ENCODE measurements at places on chromosomes 16 and 17. TPM values are rescaled to one million over a fixed set of nuclear protein-coding genes. Genes with fewer than 3 reads are reported as not detected.
A peak's percentile ranks its signal among the peaks of the same experiment; 100 is the strongest.

The MT2A gene
- polyA plus RNA-seq = 299 TPM

GRCh38 chr16:17451843-17452242 is 18.9 kb downstream of the XYLT1 start:
- peaks cover 2% of the 10 kb centered on the region for H3K36me3 ChIP-seq
- peak overlapping the region; percentile 44 for H3K27ac ChIP-seq
- DNase-seq = no peak
- no peaks in the 10 kb centered on the region for H3K27me3 ChIP-seq

The WWP2 gene
- 36.9 TPM for polyA plus RNA-seq

The KIAA0513 gene
- 1.5 TPM for polyA plus RNA-seq

DNA sequence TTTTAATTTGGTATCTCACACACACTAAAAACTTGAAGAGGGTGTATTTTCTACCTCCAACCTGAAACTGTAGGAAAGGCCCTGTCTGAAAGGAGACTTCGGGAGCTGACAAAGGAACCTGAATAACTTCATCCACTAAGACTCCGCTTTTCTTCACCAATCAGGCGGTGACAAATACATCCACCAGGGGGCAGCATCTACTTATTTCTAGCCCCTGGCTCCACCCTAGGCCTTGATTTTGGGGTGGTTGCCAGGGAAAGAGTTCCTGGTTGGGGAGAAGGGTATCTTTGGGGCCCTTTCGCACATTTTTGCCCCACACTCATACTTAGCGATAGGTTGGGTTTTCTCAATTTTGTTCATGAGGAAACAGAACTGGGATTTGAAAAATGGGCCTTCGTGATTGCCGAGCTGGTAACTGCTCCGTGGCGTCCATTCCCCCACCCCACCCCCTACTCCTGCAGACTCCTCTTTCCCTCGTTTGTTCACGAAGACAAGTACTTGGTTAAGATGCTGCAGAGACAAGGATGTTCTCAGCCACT is 4.8 kb upstream of the ARL4D start:
- H3K4me1 ChIP-seq = peaks cover 23% of the 10 kb centered on the region
- H3K27ac ChIP-seq = no peak overlapping the region
- H3K27me3 ChIP-seq = no peaks in the 10 kb centered on the region
- peak overlapping the region; percentile 7 for H3K4me3 ChIP-seq

- no peaks in the 10 kb centered on the region for H3K4me1 ChIP-seq
- H3K27ac ChIP-seq = no peak overlapping the region
- DNase-seq = no peak
- peaks cover 7% of the 10 kb centered on the region for H3K36me3 ChIP-seq
Observed at GRCh38 chr17:80774643-80775281, 216.9 kb upstream of the CHMP6 start.

The TPSD1 gene
- not detected for polyA plus RNA-seq

The TNRC6A gene
- 10.4 TPM for polyA plus RNA-seq

- H3K27ac ChIP-seq = no peak overlapping the region
- H3K4me1 ChIP-seq = no peaks in the 10 kb centered on the region
- no peaks in the 10 kb centered on the region for H3K27me3 ChIP-seq
- no peak for DNase-seq
- no peaks in the 10 kb centered on the region for H3K36me3 ChIP-seq
Observed at GRCh38 chr16:65767125-65767524, 599.4 kb upstream of the CDH5 start.

The SEZ6L2 gene
- not detected for polyA plus RNA-seq

DNA sequence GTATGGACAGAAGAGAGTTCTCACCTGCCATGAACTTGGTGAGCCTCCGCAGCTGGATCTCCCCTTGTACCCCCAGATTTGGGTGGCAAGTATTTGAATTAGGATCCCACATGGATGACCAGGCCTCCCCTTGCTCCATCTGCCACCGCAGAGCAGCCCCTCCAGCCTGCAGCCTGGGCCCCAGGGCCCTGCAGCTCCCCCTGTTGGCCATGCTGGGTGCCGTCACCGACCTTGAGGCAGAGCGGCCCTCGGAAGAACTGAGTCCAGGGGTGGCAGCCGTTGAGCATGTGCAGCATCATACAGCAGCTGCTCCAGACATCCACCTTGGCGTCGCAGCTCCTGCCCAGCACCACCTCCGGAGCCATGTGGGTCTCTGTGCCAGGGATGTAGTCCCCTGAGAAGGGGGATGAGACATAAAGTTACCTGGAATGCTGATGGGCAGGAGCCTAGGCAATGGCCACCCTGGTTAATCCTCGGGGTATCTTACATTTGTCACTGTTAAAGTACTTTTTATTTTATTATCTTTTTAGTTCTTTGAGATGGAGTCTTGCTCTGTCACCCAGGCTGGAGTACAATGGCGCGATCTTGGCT is 9.0 kb upstream of the SPATA32 start:
- peaks cover 81% of the 10 kb centered on the region for H3K36me3 ChIP-seq
- no peak overlapping the region for H3K4me3 ChIP-seq
- no peaks in the 10 kb centered on the region for H3K27me3 ChIP-seq
- no peaks in the 10 kb centered on the region for H3K4me1 ChIP-seq
- peak; percentile 42 for DNase-seq
- no peak overlapping the region for H3K27ac ChIP-seq

DNA sequence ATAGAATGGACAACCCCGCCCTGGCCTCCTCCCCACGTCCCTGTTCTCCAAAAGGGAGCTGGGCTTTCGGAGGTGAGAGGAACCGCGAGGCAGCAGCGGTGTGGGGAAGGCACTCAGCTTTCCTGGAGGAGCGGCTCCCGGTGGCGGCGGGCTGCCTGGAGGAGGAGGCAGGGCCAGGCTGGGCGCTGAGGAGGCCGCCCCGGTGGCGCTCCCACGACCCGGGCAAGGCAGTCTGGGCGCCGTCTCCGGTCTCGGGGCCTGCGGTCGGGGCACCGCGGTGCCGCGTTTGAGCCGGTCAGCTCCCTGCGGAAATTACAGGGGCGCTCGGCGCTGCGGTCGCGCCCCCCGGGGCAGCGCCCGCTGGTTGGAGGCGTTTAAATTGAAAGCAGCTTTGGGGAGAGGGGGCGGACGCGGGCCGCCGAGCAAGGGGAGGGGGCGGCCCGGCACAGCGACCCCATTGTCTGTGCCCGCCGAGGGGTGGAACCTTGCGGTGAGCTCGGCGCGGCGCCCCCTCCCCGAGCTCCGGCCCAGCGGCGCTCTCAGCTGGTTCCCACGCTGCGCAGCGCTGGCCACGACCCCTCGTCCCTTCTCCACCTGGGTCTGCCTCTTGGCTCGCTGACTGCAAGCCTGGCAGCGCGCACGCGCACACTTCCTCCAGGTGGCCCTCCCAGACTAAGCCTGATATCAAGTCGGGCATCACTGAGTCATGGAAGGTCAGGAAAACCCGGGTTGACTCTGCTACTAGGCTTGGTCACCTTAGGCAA is 58.7 kb upstream of the DLX4 start:
- peaks cover 6% of the 10 kb centered on the region for H3K4me1 ChIP-seq
- DNase-seq = no peak
- peaks cover 10% of the 10 kb centered on the region for H3K27me3 ChIP-seq
- no peaks in the 10 kb centered on the region for H3K36me3 ChIP-seq

The TOX3 gene
- polyA plus RNA-seq = not detected

DNA sequence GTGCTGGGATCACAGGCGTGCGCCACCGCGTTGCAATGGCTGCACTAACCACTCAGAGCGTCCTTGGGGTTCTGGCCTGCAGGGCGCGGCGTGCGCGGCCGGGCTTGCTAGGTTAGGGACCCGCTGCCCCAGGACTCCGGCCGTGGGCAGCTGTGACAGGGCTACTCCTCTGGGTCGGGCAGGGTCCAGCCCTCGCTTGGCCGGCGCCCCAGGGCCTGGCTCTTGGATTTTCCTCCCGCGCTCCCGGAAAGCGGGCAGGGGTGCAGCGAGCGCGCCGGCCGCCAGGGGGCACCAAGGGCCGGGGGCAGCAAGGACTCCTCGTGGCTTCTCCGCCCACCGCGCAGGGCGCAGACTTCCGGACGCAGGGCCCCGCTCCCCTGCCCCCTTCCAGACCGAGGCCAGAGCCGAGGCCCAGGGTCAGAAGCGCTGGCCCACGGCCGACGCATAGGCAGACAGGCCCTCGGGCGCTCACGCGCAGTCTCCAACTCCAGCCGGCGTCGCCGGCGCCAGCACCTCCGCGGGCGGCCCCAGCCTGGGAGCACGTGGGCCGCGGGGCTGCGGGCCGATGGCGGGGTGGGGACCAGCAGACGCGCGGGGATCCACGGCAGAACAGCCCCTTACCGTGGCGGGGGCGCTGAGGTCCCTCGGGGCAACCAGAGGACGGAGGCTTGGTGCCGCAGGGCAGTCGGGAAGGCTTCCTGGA is 355 bp downstream of the TLE7 start:
- no peaks in the 10 kb centered on the region for H3K36me3 ChIP-seq
- no peak overlapping the region for H3K4me3 ChIP-seq
- no peaks in the 10 kb centered on the region for H3K27me3 ChIP-seq
- no peak for DNase-seq
- no peaks in the 10 kb centered on the region for H3K4me1 ChIP-seq

The PRR35 gene
- polyA plus RNA-seq = not detected

DNA sequence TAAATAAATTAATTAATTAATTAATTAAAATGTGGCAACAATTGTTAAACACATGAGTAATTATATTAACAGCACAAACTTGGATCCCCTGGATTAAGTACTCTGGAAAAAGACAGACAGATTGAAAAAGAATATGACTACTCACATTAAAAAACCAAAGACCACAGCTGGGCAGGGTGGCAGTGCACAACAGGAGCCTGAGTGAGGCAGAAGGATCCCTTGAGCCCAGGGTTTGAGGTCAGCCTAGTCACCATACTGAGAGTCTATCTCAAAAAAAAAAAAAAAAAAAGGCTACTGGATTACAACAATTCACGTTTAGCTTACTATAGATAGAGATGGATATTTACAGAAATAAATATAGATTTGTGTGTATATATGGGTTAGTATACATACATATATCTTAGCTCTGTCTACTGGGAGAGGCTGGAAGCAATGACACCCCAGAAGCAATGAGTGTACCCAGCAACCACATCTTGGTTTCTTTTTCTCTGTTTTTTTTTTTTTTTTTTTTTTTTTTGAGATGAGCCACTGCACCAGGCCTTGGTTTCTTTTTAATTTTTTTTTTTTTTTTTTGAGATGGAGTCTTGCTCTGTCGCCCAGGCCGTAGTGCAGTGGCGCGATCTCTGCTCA is 10.6 kb upstream of the SUZ12 start:
- H3K4me1 ChIP-seq = no peaks in the 10 kb centered on the region
- H3K27ac ChIP-seq = no peak overlapping the region
- no peaks in the 10 kb centered on the region for H3K27me3 ChIP-seq
- H3K4me3 ChIP-seq = no peak overlapping the region
- H3K36me3 ChIP-seq = no peaks in the 10 kb centered on the region

DNA sequence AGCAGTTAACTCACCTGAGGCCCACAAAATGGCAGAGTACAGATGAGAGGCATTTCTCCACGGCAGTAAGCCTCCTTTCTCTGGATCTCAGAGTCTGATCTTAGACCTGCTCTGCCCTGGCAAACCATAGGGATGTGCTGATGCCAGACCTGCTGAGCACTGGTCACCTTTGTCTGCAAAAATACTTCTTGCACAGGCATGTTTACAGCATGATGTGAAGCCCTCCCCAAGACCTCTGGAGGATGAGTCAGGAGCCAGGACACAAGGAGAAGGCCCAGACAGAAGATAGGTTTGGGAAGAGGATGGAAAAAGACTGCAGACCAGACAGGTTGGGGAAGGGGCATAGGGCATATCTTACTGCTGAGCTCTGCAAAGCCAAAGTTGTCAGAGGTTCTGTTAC is 426.6 kb downstream of the PMP22 start:
- DNase-seq = no peak
- H3K27ac ChIP-seq = no peak overlapping the region
- no peaks in the 10 kb centered on the region for H3K36me3 ChIP-seq
- H3K4me1 ChIP-seq = no peaks in the 10 kb centered on the region
- H3K4me3 ChIP-seq = no peak overlapping the region
- H3K27me3 ChIP-seq = no peaks in the 10 kb centered on the region

DNA sequence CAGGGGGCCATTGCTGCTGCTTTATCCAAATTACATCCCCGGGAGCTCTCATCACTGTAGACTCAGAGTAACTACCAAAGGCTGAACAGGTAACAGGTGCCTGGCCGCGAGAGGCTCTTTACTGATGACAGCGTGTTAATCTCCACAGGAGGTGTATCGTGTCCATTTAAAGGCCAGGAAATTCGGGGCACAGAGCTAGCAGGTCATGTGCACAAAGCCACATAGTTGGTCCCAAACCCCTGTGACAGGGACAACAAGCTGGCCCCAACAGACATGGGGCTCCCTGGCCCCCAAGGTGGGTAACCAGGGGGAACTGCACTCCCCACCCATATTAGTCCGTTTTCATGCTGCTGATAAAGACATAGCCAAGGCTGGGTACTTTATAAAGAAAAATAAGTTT is 55.3 kb upstream of the RBFOX3 start:
- H3K36me3 ChIP-seq = no peaks in the 10 kb centered on the region
- DNase-seq = no peak
- no peak overlapping the region for H3K27ac ChIP-seq
- H3K27me3 ChIP-seq = peaks cover 4% of the 10 kb centered on the region
- no peak overlapping the region for H3K4me3 ChIP-seq

DNA sequence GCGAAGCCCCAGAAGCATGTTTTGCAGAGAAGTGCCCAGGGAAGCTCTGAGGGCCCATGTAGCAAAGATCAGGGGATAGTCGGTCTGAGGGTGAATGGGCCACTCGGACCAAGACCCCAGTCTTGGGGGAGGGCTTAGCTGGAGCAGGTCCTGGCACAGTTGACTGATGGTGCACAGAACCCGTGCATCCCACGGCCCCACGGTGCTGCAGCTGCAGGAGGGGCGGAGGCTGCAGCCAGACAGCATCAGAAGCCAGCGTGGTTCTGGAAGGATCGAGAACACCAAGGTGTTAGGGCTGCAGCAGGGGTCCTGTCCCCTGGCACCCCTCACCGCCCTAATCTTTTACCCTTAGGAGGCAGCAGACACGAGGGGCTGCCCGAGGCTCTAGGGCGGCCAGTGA is 6.5 kb upstream of the MC1R start:
- H3K27me3 ChIP-seq = no peaks in the 10 kb centered on the region
- H3K27ac ChIP-seq = no peak overlapping the region
- H3K36me3 ChIP-seq = peaks cover 6% of the 10 kb centered on the region
- no peak overlapping the region for H3K4me3 ChIP-seq
- peaks cover 6% of the 10 kb centered on the region for H3K4me1 ChIP-seq

DNA sequence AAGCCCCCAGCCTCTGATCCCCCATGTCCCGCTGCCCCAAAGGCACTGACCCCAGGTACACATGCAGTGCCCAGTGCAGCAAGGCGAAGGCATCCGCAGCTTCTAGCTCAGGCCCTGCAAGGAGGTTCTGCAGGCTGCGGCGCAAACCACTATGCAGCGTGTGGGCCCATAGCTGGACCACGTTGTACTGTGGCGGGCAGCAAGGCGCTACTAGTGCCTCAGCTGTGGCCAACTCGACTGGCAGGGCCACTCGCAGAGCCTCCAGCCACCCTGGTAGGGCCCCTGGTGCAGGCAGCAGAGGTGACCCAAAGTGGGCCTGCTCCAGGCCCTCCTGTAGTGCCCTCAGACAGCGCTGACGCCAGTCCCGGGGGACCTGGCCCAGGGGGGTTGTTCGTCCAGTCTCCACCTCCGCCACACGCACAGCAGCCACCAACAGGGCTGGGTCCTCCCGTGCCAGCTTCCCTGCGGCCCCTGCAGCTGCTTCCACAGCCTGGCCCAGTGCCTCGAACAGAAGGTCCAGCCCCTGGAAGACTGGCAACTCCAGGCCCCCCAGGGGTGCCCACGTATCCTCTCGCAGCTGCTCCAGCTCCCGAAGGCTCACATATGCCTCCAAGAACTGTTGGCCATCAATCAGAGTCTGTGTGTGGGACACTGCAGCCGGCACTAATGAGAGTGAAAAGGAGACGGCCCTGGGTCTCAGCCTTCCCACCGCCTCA is 2.6 kb downstream of the EXOC3L1 start:
- no peak for DNase-seq
- H3K4me3 ChIP-seq = no peak overlapping the region
- H3K27me3 ChIP-seq = peaks cover 3% of the 10 kb centered on the region

- no peaks in the 10 kb centered on the region for H3K36me3 ChIP-seq
- H3K4me3 ChIP-seq = no peak overlapping the region
- H3K27me3 ChIP-seq = peaks cover 8% of the 10 kb centered on the region
- no peak overlapping the region for H3K27ac ChIP-seq
Observed at GRCh38 chr17:41785859-41786226, 668 bp downstream of the JUP start.

The MMP25 gene
- polyA plus RNA-seq = 1.0 TPM
